Stimulated activated CD4-positive, alpha-beta T cell treated with anti-CD3 and anti-CD28 coated beads, Interleukin-12 subunit alpha, Interleukin-12 subunit beta, amount 100 ng/mL, for 4 hours (primary cell): ENCODE measurements at places on chromosomes 7 and 10.

- no peak for DNase-seq
These were observed 3.3 kb downstream of the PITRM1 start for GRCh38 chr10:3169271-3169670.

- DNase-seq: no peak
These were observed 61.6 kb upstream of the SRPK2 start for GRCh38 chr7:105450177-105450861.

GRCh38 chr10:97134110-97134509 is 51.6 kb downstream of the SLIT1 start:
- no peak for DNase-seq

- DNase-seq: peak; percentile 7
These were observed 54.2 kb upstream of the FHIP2A start for GRCh38 chr10:114767101-114767985.

DNA sequence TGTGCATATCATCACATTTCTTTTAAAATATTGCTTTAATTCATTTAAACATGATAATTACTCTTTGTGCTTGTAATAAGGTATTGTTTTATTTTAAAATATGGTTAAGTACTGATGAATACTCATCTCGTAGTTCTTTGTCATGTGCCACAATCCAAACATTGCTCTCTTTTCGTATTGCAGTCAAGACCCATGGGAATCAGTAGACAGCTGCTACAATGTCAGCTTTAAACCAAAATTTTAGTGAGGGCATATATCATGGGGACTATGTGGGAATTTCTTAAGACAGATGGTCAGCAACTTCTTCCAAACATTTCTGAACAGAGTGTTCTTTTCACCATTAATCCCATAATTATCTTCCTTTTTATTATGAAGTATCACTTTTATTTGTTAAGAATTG is 77.2 kb upstream of the FZD1 start:
- no peak for DNase-seq

- DNase-seq: no peak
These were observed 300.7 kb downstream of the MTERF1 start for GRCh38 chr7:91579837-91580236.
